ENCODE measurements at places on chromosomes 4 and X.

DNA sequence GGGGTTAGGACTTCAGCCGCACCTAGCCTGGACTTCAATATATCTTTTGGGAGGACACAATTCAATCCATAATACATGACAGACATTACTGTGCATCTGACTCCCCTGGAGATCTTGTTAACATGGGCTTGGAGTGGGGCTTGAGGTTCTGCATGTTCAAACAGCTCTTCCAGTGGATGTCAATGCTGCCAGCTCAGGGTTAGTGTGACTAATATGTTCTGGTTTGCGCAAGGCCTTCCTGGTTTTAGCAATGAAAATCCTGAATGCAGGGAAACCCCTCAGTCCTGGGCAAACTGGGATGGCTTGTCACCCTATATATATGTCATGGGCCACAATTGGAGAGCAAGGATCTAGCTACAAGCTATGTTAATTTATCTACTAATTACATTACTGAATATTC is 2.7 kb upstream of the TSPAN7 start:
- DNase-seq, result no peak

DNA sequence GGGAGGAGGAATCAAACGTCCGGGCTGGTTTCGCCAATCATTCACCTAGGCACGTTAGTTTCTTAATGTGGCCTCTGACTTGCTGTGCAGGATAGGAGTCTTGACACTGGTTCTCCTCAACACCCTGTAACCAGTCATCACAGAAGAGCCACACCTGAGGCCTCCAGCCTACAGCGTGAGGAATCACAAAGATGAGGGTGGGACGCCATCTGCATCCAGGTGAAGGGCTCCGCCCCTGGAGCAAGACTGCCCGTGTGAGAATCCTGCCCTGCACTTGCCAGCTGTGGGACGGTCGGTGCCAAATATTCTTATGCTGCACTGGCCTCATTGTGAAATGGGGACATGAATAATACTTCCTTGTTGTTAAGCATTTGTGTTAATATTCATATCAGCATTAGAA is 35.7 kb upstream of the TSPAN5 start:
- no peak for DNase-seq

DNA sequence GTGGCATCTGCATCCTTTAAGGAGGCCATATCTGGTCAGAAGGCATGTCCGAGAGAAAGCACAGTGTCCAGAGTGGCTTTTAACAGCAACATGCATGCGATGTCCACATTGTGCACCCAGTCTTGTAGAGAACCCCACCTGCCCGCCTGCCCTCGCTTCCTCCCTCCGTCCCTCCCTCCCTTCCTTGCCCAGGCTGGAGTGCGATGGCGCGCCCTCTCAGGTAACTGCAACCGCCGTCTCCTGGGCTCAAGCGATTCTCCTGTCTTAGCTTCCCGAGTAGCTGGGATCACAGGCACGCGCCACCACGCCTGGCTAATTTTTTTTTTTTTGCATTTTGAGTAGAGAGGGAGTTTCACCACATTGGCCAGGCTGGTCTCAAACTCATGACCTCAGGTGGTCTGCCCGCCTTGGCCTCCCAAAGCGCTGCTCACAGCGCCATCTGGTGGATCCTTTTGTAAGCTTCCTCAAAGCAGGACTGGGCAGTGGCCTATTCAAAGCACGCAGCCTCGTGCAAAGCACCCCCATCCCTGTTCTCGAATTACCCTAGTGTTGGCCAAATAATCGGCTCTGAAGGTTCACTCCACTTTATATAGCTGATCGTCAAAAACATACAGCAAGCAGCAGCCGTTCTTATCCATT is 15.0 kb downstream of the BRCC3 start:
- no peak for DNase-seq

DNA sequence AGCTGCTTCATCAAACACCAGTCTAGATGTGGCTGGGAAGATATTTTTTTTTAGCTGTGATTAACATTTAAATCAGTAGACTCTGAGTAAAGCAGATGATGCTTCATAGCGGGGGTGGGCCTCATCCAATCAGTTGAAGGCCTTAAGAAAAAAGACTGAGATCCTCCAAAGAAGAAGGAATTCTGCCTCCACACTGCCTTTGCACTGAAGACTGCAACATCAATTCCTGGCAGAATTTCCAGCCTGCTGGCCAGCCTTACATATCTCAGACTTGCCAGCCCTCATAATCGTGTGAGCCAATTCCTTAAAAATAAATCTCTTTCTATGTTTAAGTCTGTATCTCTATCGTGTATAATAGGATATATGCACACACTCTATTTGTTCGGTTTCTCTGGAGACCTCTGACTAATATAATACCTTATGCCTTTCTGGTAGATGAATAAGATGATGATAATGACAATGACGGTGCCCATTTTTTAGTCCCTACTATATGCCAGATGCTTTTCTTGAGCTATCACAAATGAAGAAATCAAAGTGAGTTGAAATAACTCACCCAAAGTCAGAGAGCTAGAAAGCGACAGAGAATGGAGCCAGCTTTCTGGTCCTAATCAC is 66.1 kb upstream of the SOD3 start:
- DNase-seq, result no peak

GRCh38 chr4:168748807-168749206 is 252.0 kb downstream of the PALLD start:
- DNase-seq, result no peak

- DNase-seq, result no peak
Measured at GRCh38 chrX:117998171-117998570, 118.4 kb downstream of the KLHL13 start.

- no peak for DNase-seq
Measured at GRCh38 chr4:4854649-4855295, 4.7 kb upstream of the MSX1 start.

GRCh38 chr4:1225272-1226143 is 23.4 kb downstream of the CTBP1 start:
- no peak for DNase-seq

DNA sequence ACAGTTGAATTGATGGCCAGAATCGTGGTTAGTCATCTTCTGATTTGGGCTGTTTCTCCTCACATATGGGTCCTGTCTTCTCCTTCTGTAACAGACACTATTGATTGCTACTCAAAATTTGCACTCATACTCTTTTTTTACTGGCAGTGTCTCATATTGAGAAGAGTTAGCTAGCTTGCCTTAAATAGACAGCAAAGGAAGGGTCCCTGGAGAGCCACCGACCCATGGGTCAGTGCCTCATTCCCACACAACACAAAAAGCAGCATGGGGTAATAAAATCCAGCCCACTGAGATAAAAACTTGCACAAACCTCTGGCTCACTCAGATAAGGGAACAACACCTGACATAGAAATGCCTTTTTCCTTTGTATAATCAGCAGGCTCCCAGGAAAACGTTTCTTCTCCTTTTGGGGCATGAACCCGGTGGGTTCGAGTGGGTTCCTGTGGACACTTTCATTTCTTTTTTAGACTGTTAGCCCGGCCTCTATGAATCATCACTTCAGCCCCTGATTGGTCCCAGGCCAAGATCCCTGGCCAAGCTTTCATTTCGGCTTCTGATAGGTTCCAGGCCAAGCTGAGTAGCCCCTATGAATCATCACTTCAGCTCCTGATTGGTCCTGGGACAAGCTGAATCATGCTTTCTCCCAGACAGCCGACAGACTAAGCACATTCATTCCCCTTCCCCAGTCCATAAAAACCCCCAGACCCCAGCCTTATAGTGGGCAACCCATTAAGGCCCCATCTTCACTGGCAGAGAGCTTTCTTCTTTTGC is 408.1 kb downstream of the DCAF12L2 start:
- DNase-seq, result no peak

DNA sequence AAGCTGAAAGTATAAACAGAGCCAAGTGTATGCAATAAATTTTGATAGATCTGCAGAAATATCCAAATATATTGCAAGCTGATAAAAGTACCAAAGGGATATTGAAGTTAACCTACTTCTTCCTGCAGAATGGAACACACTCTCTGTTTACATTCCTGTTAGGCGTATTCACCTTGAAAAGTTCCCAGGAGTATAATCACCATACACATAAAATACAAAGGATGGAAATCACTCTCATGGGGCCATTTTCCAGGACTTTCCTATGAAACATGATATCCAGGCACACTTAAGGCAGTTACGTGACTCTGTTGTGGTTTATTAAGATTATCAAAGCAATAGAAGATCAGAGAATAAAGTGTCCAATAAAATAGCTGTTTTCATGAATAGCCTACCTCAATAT is 1142.3 kb downstream of the NLGN4X start:
- DNase-seq, result no peak

- no peak for DNase-seq
Measured at GRCh38 chr4:107939307-107939706, 8.0 kb downstream of the CYP2U1 start.

DNA sequence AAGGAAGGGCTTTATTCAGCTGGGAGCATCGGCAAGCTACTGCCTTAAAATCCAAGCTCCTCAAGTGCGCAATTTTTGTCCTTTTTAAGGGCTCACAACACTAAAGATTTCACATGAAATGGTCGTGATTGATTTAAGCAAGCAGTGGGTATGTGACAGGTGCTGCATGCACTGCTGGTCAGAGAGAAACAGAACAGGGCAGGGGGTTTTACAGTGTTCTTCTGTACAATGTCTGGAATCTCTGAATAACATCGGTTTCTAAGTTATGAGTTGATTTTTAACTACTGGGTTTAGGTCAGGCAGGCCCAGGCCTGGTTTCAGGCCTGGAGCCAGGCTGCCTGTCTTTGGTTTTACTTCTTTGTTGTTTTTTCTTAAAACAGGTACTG is 6.0 kb downstream of the UGT2B17 start:
- no peak for DNase-seq

- DNase-seq, result no peak
Measured at GRCh38 chr4:11402192-11402591, 26.5 kb downstream of the HS3ST1 start.

- DNase-seq, result no peak
Measured at GRCh38 chr4:17332478-17332877, 179.4 kb downstream of the QDPR start.

DNA sequence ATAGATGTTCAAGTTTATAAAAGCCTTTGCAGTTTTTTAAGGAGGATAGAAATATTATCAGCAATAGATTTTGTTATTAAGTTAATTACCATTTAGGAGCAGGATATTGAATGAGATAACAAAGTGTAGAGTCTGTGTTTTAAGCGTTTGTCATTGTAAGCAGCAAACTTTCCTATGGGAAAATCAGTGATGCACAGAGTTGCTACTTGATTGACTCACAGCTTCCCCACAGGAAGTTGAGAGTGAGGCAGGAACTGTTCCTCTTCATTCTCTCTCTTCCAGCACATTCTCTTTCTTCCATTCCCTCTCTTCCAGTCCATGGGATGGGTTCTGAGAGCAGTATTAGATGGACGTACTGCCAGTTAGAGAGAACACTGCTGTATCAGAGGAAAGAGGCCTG is 867.7 kb upstream of the AGA start:
- DNase-seq, result no peak

DNA sequence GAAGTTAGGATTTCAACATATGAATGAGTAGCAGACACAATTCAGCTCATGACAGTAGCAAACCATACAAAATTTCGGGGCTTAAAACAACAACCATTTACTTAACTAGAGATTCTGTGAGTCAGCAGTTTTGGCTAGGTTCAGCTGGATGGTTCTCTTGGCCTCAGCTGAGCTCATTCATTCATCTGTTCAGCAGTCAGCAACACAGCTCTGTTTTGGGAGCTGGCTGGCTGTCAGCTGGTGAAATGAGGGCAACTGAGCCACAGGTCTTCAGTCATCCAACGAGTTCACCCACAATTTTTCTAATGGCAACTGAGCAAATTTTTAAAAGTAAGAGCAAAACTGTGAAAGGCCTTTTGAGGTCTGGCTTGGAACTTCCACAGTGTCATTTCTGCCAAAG is 2005.1 kb upstream of the AGA start:
- no peak for DNase-seq

DNA sequence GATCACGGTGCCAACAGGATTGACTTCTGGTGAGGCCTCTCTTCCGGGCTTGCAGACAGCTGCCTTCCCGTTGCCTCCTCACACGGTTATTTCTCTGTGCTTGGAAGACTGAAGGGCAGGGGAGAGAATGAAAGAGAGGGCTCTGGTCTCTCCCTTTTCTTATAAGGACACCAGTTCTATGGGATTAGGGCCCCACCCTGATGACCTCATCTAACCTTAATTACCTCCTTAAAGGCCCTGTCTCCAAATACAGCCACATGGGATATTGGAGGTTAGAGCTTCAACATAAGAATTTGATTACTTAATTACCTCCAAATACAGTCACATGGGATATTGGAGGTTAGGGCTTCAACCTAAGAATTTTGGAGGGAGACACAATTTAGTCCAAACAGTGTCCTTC is 46.5 kb downstream of the EVC start:
- no peak for DNase-seq

All from stimulated activated CD8-positive, alpha-beta memory T cell treated with anti-CD3 and anti-CD28 coated beads, Interleukin-4, amount 100 ng/mL, for 4 hours (primary cell).